ENCODE measurements at places on chromosomes 13 and 19.

DNA sequence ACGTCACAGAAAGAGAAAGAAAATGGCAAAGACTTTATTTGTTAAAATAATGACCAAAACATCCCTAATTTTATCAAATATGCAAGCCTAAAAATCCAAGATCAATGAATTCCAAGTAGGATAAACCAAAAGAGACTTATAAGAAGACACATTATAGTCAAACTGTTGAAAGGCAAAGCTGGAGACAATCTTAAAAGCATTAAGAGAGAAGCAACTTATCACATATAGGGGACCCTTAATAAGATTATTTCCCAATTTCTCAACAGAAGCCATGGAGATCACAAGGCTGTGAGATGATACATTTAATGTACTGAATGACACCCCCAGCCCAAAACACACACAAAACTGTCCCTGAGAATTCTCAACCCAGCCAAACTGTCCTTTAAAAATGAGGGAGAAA lies 228.7 kb downstream of the COG6 start:
- no peak for DNase-seq

DNA sequence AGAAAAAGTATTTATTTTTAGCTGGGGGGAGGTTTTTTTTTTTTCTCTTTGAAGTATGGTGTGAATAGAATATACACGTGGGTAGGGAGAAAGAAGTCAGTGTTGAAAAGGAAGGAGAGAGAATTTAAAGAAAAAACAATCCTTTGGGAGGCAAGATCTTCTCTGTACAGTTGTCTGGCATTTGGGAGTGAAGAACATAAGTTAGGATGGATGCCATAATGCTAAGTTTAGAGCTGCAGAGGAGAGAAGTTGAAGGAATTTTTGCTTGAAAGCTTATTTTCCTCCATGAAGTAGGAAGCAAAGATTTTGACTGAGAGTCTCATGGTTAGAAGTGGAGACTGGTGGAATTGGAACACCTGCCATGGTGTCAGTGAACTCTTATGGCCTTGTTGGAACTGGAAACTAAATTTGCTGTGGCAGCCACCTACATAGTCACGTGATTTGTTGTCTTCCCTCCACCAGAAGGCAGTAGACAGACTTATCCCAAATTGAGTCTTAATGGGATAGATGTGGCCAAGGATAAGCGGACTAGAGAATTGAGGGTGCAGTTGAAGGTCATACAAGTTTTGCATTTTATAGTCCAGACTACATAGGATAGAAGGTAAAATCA lies 22.0 kb downstream of the NDFIP2 start:
- DNase-seq: no peak

- DNase-seq: peak; percentile 4
Observed at GRCh38 chr13:76600081-76600480, 286.1 kb downstream of the KCTD12 start.

DNA sequence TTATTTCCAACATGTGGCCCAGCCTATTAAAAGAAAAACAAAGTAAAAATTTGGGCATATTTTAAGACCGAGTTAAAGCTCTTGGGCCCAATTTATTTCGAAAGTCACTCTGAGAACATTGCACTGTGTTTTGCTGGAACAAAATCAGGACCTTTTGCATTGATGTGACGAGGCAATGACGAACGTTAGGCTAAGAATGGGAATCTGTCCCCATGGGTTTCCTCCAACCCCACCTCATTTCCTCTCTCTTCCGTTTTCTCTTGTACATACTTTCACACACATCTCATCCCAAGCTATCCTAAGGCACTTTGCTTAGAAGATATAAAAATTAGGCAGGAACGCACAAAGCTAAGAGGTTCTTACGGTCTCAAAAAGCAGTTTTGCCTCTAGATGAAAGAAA lies 22.1 kb downstream of the EDNRB start:
- DNase-seq: peak; percentile 86

- no peak for DNase-seq
Observed at GRCh38 chr13:79246578-79246949, 159.5 kb downstream of the RBM26 start.

- no peak for DNase-seq
Observed at GRCh38 chr13:51912091-51912490, 50.3 kb downstream of the CCDC70 start.
